ENCODE measurements at places on chromosomes 12 and 14. TPM values are rescaled to one million over a fixed set of nuclear protein-coding genes. Genes with fewer than 3 reads are reported as not detected.

Gene NXPH4
- 10.6 TPM for total RNA-seq

Gene ASCL1
- not detected for total RNA-seq

Gene DPY19L2
- not detected for total RNA-seq

Gene GYS2
- 0.66 TPM for total RNA-seq

Gene VDR
- 13.6 TPM for total RNA-seq

Gene TSHR
- not detected for total RNA-seq

Gene GARIN6
- total RNA-seq = not detected

Gene HNRNPC
- 536 TPM for total RNA-seq

Gene PGF
- 8.9 TPM for total RNA-seq

Gene ASPG
- total RNA-seq = not detected

Gene PXMP2
- 39.9 TPM for total RNA-seq

Gene MUCL1
- total RNA-seq = not detected
